Activated CD4-positive, alpha-beta T cell treated with anti-CD3 and anti-CD28 coated beads, Interleukin-2, Interleukin-4, amounts not matched to agents 100 ng/mL and 50 ng/mL, durations not matched to agents 16 hours and 8 hours (primary cell): ENCODE measurements at places on chromosomes 11 and 22.

- DNase-seq, result no peak
These were observed 6.6 kb upstream of the NLRP10 start for GRCh38 chr11:7971846-7972245.

DNA sequence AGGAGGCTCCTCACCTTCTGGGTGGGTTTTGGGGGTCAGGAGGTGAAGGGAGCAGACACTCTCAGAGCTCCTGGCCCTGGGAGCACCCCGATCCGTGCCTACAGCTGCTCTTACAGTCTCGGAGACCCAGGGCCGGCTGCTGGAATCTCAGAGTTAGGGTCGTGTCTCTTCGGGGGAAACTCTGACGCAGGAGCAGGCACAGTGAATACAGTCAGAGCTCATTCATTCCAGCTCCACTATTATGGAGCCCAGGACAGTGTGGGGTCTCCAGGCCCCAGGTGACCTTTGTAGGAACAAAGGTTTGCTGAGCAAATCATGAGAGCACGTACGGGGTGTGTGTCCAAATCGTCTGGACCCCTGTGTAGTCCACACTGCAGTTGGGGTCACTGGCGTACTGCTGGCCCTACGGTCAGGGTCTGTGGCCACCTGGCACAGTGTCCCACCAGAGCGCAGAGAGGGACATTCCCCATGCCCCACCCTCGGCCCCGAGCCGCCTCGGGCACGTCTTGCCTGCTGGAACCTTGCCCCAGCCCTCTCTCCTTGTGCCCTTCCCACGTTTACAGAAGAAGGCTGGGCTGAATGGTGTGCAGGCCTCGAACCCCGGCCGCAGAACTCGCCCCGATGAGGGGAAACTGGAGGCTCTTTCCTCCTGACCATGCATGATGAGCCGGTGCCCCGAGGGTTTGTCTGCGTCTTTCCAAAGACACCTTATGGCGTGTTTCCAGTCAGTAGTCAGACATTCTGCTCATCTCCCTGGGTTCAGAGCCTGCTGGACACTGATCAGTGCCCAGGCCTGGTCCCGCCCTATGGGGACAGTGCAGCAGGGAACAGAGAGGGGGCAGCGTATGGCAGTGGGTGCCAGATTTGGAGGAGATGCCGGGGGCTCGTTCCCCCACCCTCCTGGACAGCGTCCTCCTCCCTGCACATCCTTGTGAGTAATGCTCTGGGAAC lies 1166.6 kb downstream of the BRD1 start:
- DNase-seq, result no peak

DNA sequence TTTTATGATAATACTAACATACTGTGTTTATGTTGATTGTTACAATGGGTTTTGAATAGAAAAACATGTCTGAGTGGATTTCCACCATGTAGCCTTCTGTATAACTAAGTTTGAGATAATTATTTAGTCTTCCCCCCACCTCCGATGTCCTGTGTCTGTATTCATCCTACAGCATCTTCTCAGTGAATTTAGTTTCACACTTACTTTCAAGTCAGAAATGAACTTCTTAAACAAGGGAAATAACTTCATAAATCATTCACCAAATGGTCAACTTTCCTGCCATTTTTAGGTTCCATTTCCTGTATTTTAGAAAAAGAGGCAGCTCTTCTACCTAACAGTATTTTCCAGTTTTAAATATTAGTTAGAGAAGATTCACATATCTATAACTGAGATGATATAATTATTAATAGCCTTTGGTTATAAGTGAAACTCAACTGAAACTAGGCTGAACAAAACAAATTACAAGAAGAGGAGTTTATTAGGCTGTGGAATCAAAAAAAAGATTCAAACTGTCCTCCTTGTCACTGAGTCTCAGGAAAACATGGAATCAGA lies 3.5 kb downstream of the OR51B5 start:
- no peak for DNase-seq

DNA sequence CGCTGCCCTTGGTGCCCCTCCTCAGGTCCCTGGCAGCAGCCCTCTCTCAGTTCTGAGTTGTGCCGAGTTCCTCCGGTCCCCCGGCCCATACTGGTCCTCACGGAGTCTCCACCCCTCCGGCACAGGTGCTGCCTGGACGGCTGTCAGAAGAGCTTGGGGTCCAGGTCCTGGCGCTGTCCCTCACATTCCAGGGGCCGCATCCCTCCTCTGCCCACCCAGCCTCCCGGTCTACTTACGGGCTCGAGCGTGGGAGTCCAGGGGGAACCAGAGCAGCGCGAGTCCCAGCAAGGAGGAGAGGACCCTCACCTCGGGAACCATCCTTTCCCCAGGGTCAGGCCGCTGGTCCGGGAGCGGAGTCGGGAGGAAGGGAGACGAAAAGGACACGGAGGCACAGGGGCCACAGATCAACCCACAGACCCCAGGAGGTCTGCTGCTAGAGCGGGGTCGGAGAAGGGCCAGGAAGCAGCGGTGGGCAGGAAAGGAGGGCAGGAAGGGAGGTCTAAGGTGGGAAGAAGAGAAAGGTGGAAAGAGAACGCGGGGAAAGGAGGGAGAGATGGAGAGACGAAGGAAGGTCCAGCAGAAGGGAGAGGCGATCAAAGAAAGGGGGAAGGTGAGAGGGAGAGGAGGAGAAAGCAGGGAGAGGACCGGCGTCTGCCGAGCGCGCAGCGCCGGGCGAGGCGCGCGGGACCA lies 510 bp downstream of the CHRDL2 start:
- DNase-seq, result no peak

DNA sequence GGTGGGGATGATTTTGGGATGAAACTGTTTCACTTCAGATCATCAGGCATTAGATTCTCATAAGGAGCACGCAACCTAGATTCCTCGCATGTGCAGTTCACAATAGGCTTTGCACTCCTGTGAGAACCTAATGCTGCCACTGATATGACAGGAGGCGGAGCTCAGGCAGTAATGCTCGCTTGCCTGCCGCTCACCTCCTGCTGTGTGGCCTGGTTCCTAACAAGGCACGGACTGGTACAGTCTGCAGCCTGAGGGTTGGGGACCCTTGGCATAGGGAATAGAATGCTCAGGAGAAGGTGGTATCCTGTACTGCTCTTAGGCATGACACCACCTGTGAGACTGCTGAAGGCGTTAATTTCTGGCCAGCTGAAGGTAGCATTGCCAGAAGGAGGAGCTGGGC lies 47.0 kb downstream of the STIM1 start:
- no peak for DNase-seq

GRCh38 chr22:27952091-27952490 lies 33.0 kb upstream of the PITPNB start:
- DNase-seq, result no peak

- DNase-seq, result no peak
These were observed 28.6 kb downstream of the USH1C start for GRCh38 chr11:17515443-17516176.

DNA sequence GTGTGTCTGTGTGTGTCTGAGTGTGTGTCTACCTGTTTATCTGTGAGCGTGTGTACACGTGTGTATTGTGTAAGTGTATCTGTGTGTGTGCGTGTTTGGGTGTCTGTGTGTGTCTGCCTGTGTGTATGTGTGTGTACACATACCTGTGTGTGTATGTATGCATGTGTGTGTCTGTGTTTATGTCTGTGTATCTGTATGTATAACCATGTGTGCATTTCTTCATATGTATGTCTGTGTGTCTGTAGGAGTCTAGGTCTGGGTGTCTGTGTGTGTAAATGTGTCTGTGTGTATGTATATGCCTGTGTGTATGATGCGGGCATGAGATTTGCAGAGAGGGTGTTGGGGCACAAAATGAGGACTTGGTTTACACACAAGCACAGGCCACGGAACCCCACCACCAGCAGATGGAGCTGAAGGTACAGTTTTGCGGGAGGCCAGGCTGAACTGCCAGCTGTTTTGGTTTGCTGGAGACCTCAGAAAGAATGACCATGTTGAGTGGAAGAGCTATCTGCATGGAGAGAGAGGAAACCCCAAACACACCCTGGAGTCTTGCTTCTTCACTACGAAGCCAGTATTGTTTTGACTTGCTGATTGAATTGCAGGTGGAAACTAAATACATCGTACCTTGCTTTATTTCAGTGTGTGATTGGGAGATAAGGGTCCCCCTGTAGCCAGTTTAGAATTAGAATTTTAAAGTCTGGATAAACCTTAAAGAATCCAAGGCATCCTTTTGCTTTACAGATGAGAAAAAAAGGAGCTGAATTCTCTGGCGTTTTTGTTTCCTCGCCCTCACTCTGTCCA lies 497.2 kb downstream of the NTM start:
- DNase-seq, result no peak

DNA sequence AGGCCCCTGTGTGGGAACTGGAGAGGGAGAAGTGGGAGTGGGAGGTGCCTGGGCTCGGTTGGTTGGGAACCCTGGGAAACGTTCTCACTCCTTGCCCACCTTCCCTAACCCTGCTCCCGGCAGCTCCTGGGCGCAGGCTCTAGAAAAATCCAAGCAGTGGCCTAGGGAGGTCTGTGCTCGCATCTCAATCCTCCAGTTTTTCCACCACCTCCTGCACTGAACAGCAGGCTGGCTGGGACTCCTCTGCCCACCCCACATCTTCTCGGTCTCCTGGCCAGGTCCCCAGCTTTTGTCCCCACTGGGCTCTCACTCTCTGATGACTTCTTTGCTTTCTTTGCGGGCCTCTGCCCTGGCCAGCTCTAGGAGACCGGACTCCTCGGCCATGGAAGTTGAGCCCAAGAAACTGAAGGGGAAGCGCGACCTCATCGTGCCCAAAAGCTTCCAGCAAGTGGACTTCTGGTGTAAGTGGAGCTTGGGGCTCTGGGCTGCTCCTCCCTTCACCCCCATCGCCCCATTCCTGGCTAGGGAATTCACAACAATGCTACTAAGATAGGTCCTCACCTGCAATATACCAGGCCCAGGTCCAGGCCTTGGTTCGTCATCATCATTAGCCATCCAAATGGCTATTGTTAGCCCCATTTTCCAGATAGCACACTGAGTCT lies 35.6 kb downstream of the PRDM11 start:
- DNase-seq, result no peak

DNA sequence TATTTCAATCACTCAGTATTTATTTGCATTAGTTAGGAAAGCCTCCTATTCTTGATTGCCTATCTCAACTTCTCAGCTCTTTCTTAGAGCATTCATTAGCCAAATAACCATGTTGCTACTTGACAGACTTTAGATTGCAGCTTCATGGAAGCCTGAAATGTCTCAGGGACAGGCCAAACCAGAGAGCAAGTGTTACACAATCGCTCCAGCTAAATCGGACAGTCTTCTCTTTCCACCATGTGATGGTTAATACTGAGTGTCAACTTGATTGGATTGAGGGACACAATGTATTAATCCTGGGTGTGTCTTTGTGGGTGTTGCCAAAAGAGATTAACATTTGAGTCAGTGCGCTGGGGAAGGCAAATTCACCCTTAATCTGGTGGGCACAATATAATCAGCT lies 106.5 kb upstream of the DRD2 start:
- DNase-seq, result no peak

DNA sequence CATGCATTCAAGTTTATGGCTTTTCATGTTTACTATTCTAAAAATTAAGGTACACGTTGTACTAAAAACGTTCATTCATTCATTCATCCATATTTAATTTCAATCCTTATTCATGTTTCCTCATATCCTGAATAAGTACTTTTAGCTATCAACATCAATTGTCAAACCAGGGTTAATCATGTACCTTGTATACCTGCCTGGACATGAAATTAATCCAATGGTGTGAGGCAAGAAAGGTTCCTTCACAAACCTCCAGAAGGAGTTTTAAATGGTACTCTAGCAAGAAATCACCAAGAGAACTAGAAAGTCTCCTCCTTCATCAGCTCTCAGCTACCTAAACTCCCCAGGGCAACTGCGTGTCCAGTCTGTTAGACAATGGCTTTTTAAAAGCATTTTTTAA lies 33.4 kb downstream of the TMEM123 start:
- DNase-seq, result no peak

GRCh38 chr11:46107408-46107718 lies 13.9 kb downstream of the PHF21A start:
- DNase-seq, result no peak

DNA sequence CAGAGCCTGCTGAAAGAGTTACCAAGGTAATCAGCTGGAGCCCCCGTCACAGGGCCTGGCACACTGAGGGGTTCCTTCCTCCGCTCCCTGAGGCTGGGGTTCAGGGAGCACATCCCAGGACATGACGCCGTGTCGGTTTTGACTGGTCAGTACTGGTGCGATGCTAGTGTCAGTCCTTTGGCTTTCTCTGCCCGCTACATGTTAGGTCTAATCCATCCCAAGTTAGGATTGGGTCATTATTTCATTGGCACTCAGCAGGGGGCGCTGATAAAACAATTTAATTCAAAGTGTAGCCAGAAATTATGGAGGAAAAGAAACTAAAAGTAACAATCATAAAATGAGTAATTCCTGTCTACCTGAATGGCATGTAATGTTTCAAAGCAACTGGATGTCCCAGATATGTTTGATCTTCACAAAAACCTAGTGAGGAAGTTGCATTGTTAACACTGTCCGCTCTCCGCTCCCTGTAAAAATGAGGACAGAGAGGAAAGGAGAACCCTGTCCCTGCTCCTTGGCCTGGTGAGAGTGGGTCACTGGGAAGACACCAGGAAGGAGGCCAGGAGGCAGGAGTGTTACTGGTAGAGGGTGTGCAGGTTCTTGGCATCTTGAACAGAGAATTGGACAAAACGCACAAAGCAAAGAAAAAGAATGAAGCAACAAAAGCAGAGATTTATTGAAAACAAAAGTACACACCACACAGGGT lies 27.1 kb downstream of the TSKU start:
- DNase-seq, result peak; percentile 54

DNA sequence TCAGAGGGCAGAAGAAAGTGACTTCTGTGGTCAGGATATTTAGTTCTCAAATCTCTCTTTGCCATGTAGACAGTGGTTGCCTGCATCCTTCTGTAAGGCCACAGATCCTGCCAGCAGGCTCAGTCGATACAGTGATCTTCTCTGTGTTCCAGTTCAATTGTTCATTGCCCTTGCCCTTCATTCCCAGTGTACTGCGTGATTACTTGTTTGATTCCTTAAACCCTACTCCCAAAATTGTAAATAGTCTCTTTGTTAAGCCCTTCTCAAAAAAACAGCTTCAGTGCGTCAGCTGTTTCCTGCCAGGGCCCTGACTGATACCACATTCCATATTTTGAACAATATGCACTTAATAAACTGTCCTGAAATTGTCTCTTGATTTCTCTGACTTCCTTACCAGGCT lies 9.3 kb upstream of the TYR start:
- DNase-seq, result no peak

DNA sequence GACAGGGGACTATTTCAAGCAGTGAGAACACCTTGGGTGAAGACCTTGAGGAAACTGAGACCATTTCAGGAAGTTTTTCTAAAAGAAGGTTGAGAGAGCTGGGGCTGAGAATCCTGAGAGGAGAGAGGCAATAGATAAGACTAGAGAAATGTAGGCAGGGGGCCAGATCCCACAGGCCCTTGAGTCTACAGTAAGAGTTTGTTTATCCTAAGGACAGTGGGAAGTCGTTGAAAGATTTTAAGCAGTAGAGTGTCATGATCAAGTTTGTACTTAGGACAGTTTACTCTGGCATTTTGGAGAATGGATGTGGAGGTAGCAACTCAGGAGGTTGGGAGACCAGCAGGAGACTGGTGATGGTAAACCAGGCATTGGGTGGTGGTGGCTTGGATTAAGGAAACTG lies 17.1 kb downstream of the HSD17B12 start:
- no peak for DNase-seq

GRCh38 chr11:71251761-71252268 lies 562 bp downstream of the SHANK2 start:
- no peak for DNase-seq
